Epithelial cell of prostate (primary cell): ENCODE measurements at places on chromosomes 12 and 14.

DNA sequence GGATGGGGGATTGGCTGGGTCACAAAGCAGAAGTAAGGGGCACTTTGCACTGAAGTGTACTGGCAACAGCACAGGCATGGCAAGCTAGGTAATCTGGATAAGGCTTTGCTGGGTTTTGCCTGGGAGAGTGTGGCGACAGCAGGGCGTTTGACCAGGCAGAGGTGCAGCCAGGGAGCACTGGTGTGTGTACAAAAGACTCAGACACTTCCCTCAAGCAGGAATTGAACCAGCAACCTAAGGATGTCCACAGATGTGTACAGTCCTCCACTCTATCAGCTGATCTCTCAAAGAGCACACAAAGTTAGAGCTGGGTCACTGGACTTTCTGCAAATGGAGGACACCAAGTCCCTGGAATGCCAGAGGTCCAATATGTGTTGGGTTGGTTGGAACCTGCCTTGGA, 15.4 kb upstream of the RNASE4 start:
- DNase-seq = no peak

GRCh38 chr12:3432868-3433267, 58.1 kb upstream of the PRMT8 start:
- DNase-seq = no peak

DNA sequence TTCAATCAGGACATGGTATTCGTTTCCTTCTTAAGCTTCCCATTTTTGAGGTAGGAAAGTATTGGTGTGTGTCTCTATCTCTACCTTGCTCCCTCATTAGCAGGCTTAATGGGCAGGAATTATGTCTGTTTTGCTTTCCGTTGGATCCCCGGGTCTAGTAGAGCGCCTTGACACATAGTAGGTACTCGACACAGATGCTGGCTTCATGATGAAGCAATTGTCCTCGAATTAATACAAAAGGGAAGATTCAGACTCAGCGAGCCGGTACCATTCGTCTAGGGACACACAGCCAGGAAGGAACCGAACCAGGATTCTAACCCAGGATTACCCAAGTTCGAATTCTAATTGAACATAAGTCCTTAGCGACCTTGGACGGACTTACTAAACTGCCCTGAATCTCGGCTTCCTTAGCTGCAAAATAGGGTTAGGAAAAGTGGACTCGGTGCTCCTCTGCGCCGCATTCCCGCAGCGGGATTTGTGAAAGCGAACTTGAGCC, 496 bp upstream of the ISCU start:
- no peak for DNase-seq

GRCh38 chr14:72663956-72664650, 229.8 kb downstream of the DPF3 start:
- DNase-seq = no peak

- no peak for DNase-seq
Measured at GRCh38 chr12:80708259-80708974, 983 bp downstream of the MYF6 start.

- DNase-seq = no peak
Measured at GRCh38 chr14:68333262-68333661, 459.6 kb downstream of the ZFP36L1 start.

- DNase-seq = no peak
Measured at GRCh38 chr12:21413369-21414277, 23.8 kb upstream of the PYROXD1 start.

GRCh38 chr12:84134797-84135366, 777.7 kb downstream of the SLC6A15 start:
- no peak for DNase-seq
